ENCODE measurements at places on chromosomes 6 and 20. TPM values are rescaled to one million over a fixed set of nuclear protein-coding genes. Genes with fewer than 3 reads are reported as not detected.

SPAG4 gene
- total RNA-seq, result 0.85 TPM

CSNK2B gene
- 169 TPM for total RNA-seq

TOP1 gene
- total RNA-seq, result 26.0 TPM

CLPSL2 gene
- not detected for total RNA-seq

BPIFB2 gene
- total RNA-seq, result 0.05 TPM

PLCB4 gene
- total RNA-seq, result 7.6 TPM

TCP11 gene
- total RNA-seq, result 0.33 TPM

UNC93A gene
- 2.8 TPM for total RNA-seq

RAB44 gene
- 0.28 TPM for total RNA-seq

LY86 gene
- 13.4 TPM for total RNA-seq

SLC22A7 gene
- 0.09 TPM for total RNA-seq

PTGIS gene
- 0.76 TPM for total RNA-seq

SALL4 gene
- 0.09 TPM for total RNA-seq

EYA4 gene
- 6.2 TPM for total RNA-seq

All from thymus (tissue), 14 donors.